Right renal pelvis (tissue), 4 donors: ENCODE measurements at places on chromosomes 16 and 17.

- no peak for DNase-seq
Measured at GRCh38 chr16:22784690-22785214, 29.2 kb upstream of the HS3ST2 start.

- DNase-seq = no peak
Measured at GRCh38 chr16:52555572-52555971, 8.6 kb upstream of the TOX3 start.

GRCh38 chr16:48535369-48535787, 74.6 kb downstream of the N4BP1 start:
- no peak for DNase-seq

DNA sequence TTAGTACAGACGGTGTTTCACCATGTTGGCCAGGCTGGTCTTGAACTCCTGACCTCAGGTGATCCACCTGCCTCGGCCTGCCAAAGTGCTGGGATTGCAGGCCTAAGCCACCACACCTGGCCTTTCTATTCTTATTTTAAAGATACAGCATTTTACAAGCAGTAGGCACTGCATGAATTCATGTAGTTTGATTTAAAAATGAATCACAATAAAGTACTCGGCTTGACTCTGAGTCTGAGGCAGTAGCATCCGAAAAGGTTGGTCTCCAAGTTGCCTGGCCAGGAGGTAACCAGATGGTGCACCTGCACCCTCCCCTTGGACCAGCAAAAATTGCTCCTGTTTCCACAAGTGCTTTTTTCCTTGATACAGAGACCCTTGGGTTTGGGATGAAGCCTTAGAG, 35.6 kb downstream of the MAP2K6 start:
- no peak for DNase-seq

- no peak for DNase-seq
Measured at GRCh38 chr17:75724016-75725003, 3.1 kb downstream of the ITGB4 start.

GRCh38 chr17:64315032-64315490, 52.0 kb upstream of the TEX2 start:
- DNase-seq = no peak

DNA sequence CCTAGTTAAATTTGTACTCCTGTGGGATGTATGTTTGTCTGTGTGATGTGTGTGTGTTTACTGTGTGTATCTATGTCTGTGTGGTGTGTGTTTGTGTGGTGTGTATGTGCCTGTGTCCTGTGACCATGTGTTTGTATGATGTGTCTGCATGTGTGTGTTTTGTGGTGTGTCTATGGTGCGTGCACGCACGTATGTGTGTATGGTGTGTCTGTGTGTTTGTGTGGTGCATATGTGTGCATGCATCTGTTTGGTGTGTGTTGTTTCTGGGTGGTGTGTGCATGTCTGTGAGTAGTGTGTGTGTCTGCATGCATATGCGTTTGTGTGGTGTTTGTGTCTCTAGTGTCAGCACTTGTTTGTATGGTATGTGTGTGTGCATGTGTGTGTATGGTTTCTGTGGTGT, 174.2 kb upstream of the RBFOX1 start:
- DNase-seq = no peak

DNA sequence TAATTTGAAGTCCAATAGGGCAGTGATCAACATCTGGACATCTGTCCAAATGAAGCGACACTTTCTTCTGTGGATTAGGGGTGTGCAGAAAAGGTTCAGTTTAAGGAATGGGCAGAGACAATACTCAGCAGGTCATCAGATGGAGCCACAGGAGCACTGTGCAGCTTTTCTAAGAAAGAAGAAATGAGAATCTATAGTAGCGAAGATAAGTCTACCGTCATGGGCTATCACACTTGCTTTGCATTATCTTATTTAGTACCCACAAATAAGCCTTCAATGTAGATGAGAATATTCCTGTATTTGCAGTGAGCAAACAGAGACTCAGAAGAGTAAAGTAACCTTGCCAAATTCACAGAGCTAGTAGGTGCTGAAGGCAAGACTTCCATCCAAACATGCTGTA, 412.0 kb upstream of the GOT2 start:
- DNase-seq = no peak

- DNase-seq = no peak
Measured at GRCh38 chr16:58699151-58699550, 14.6 kb upstream of the SLC38A7 start.

GRCh38 chr16:85475691-85476300, 137.3 kb upstream of the GSE1 start:
- DNase-seq = no peak

GRCh38 chr17:82815354-82815753, 24.5 kb downstream of the ZNF750 start:
- no peak for DNase-seq

- DNase-seq = no peak
Measured at GRCh38 chr17:52255347-52255746, 96.8 kb upstream of the CA10 start.

DNA sequence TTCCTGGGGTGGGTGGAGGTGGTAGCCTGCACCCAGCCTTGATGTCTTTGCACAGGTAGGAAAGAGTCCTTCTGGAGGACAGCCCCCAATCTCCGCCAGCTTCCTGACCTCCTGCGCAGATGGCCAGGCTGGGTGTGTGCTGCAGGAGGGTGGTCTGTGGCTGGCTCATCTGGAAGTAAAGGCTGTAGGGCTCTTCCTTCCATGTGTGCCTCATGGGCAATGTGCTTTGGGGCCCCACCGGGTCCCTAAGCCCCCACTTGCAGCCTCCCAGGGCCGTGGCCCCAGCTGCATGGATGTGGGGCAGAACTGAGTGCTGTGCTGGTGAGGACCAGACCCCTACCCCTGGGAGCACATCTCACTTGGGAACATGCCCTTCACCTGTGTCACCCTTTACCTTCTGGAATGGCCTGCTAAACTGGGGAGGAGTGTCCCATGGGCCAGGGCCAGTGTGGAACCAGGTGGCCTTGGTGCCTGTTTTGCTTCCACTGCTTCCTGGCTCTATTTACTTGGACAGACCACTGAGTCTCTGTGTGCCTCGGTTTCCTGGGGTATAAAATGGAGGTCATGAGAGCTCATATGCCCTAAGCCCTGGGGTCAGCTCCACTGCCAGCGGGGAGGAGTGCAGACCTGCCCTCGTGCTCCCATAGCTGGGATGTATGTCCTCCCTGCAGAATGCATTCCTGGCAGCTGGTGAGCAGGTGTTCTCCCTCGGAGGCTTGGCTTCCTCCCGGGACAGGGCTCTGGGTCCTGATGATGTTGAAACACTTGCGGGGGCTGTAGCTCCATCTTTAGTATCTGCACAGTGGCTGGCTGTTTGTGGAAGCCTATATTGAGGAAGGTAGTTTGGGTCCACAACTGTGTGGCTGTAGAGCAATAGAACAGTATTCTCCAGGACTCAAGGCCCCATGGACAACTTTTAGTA, 18.0 kb downstream of the MPRIP start:
- no peak for DNase-seq

DNA sequence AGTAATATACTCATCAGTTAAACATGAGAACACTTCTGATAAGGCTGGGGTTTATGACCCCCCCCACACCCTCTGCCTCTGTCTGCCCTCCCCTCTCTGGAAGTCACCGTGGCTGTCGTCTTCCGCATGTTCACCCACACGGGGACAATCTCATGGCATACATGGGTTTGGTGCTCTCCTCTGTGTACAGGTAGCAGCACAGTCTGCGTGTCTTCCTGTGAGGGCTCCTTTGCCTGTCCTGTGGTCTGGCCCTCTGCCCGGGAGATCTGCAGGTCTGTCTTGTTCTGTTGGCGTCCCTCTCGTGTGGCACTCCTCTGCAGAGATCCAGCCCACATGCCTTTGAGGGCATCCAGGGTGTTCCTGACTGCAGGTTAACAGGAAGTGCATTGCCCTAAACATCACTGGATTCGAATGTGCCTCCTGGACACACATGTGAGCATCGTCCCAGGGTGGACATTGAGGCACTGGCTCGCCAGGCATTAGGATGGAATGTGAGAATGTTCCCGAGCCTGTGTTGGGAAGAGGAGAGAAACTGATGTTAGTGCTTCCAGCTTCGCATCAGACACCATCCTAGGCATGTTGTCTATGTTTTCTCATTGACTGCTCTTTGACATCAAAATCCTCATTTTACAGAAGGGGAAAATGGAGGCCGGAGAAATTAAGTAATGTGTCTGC, 54.5 kb downstream of the NKD1 start:
- DNase-seq = no peak

- DNase-seq = no peak
Measured at GRCh38 chr17:82808921-82809905, 30.6 kb downstream of the ZNF750 start.
